ENCODE measurements at places on chromosomes 7 and 10.

GRCh38 chr7:29416276-29416937 is 147.2 kb upstream of the PRR15 start:
- DNase-seq: no peak

DNA sequence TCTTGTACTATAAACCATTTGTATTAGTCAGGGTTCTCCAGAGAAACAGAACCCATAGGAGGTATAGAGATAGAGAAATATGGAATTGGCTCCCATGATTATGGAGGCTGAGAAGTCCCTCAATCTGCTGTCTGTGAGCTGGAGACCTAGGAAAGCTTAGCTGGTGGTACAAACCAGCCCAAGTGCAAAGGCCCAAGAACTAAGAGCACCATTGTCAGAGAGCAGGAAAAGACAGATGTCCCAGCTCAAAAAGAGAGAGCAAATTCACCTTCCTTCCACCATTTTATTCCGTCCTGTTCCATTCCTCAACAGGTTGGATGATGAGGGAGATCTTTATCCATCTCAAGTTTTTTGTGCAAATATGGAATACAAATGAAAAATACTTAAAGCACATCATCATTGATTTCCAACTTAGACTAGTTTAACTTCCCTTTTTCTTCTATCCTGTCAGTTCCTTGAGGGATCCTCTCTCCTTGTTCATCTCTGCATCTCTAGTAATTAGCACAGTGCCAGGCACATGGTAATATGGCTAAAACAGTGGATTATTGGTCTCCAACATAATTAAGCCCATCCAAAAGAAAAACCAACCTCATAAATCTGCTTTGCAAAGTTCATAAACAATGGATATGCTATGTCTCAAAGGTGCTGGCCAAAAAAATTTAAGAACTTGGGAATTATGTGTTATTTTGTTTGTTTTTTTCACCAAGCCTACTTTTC is 83.1 kb upstream of the PIK3CG start:
- no peak for DNase-seq

DNA sequence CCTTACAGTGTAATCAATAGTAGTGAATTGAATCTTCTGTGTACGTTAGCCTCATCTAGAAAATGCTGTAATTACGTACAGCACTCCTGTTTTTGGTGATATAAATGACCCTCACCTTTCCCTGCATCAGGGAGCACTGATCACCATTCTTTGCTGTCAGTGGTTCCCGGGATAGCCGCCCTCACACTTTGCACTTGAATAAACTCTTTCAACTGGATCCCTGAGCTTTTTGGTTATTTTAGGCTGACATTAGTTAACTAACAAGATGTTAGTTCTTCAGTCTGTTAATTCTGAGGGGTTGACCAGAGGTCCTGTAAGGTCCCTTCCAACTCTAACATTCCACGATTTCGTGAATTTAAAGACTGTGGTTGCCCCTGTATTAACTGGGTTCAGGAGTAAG is 23.4 kb upstream of the ZC3HAV1 start:
- DNase-seq: no peak

DNA sequence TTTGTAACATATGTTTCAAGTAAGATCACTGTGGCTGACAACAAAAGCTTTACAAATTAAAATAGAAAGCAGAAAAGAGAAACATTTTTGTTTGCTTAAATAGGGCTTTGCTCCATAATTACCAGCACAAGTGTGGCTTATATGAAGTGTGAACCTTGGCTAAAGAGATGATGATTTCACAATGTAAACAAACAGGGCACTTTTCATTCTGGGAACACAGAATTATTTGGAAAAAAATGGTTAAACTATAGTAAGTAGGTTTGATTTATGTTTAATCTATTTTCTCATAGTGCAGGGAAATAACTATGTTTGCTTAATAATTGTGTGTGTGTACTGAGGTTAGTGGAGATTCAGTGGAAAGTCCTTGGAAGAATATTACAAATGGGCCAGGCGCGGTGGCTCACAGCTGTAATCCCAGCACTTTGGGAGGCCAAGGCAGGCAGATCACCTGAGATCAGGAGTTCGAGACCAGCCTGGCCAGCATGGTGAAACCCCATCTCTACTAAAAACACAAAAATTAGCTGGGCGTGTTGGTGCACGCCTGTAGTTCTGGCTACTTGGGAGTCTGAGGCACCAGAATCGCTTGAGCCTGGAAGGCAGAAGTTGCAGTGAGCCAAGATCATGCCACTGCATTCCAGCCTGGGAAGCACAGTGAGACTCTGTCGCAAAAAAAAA is 19.1 kb upstream of the OTUD1 start:
- DNase-seq: no peak

DNA sequence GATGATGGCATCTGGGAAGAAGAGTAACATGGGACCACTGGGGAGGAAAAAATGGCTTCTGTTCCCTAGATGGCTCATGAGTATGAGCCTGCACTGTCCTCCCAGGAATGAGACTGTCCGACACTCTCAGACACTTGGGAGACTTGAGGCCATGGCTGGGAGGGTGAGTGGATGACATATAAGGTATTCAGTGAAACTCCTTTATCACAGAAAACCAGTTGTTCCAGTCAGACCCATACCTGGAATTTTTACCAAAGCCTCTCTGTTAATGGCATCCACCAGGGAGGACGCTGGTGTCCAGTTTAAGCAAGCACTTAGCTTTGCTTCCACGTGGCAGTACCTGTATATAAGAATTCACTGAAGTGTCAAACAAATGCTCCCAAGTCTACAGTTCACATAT is 116.7 kb upstream of the C10orf90 start:
- DNase-seq: no peak

GRCh38 chr7:49855281-49855980 is 82.0 kb downstream of the VWC2 start:
- no peak for DNase-seq

- peak; percentile 26 for DNase-seq
These were observed 103.9 kb downstream of the LRRC4 start for GRCh38 chr7:127927348-127927696.

DNA sequence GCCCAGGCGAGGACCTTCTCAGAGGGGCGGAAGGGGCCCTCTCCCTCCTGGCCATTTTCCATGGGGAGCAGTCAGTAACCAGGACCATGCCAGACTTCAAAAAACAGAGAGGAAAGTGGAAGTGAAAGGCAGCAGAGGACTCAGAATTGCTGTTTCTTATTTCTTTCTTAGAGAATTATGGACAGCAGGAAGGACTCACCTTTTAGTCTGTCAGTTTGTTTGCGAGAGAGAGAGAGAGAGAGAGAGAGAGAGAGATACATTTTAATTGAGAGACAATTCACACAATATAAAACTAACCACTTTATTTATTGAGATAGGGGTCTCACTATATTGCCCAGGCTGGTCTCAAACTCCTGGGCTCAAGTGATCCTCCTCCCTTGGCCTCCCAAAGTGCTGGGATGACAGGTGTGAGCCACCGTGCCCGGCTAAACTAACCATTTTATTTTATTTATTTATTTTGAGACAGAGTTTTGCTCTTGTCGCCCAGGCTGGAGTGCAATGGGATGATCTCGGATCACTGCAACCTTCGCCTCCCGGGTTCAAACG is 24.5 kb downstream of the SCD start:
- DNase-seq: no peak

DNA sequence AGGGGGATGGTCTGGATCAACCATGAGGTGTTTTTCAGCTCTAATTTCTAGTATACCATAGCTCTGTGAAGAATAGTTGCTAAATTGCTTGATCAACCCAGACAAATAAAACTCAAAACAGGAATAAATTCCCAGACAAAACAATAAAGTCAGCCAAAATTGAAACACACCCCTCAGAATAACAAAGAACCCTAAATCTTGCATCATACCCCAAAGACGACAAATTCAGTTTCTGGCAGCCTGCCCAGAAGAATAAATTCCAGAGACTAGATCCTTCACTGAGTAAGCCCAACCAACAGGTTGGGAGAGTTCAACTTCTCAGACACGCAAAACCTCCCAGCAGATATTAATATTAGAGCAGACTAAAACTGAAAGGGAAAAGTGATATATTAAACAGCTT is 11.2 kb upstream of the SEM1 start:
- no peak for DNase-seq

DNA sequence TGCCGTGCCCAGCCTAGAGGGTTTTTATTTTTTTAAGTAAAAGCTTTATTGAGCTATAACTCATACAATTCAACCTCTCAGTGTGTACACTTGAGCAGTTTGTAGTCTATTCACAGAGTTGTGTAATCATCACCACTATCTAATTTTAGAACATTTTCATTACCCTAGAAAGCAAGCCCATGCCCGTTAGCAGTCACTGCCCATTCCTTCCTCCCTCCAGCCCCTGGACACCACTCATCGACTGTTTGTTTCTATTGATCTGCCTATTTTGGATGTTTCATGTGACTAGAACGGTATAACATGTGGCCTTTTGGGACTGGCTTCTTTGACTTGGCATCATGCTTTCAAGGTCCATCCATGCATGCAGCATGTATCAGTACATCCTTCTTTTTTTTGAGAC is 25.7 kb upstream of the SEC61A2 start:
- no peak for DNase-seq

DNA sequence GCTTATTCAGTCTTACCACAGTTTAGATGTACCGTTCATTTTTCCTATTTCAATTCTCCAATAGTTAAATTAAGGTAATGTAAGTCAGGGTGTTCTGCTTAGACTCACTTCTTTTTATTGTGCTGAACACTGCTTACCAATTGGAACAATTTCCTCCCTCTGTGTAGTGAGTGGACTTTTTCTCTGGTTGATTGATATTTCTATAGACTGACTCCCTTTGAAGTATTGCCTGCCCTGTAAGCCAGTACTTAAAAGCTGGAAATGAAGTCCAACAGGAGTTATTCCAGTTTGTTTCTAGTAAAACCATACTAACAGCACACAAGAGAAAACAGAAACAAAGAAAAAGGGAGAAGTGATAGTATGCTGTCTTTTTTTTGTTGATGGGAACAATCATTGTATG is 1674.9 kb downstream of the REEP3 start:
- DNase-seq: no peak

GRCh38 chr7:85512790-85513189 is 325.9 kb upstream of the SEMA3D start:
- DNase-seq: no peak

DNA sequence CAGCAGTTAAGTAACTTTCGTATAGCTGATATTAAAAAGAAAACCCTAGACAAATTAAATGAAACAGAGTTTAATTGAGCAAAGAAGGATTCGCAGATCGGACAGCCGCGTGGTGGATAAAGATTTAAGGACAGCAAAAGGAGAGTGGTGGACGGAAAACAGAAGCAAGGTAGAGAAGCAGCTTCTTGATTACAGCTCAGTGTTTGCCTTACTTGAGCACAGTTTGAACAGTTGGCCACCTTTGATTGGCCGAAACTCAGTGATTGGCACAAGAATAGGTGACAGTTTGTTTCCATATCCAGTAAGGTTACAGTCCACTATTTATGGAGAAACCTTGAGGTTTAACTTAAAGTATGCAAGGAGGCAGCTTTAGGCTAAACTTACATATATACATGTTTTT is 231.7 kb downstream of the GALNT17 start:
- DNase-seq: no peak

- no peak for DNase-seq
These were observed 157.1 kb downstream of the TCERG1L start for GRCh38 chr10:131154306-131155025.

- DNase-seq: no peak
These were observed 374.4 kb downstream of the PAXIP1 start for GRCh38 chr7:154628556-154628955.

DNA sequence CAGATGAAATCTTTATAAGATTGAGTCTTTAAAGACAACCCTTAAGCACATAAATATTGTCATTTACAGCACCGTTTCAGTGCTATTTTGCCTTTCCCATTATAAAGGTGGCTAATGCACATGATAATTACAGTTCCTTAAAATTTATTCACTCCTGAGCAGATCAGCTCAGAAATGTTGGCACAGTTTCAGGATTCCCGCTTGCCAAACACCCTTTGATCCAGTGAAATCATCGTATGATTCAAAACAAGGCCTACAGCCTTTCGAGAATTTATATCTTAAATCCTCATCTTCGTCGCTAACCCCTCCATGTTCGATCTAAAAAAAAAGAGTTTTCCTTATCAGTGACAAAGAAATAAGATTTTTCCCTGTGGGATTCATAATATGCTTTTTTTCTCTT is 14.1 kb upstream of the SOSTDC1 start:
- DNase-seq: no peak

DNA sequence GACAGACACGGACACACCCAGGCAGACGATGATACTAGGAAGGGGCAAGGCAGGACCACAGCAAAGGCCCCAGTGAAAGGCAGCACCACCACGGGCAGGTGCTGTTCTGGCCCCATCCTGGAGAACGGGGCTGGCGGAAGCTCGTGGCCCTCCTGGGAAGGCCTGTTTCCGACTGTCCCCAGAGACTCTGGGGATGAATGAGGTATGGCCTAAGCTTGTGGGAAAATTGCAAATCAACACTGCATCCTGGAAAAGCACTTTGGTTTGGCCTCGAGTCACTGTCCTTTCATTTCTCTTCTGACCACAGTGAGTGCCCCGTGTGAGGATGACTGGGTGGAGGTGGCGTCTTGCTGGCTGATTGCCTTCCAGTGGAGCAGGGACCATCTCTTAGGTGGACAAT is 81.6 kb upstream of the ANLN start:
- no peak for DNase-seq

DNA sequence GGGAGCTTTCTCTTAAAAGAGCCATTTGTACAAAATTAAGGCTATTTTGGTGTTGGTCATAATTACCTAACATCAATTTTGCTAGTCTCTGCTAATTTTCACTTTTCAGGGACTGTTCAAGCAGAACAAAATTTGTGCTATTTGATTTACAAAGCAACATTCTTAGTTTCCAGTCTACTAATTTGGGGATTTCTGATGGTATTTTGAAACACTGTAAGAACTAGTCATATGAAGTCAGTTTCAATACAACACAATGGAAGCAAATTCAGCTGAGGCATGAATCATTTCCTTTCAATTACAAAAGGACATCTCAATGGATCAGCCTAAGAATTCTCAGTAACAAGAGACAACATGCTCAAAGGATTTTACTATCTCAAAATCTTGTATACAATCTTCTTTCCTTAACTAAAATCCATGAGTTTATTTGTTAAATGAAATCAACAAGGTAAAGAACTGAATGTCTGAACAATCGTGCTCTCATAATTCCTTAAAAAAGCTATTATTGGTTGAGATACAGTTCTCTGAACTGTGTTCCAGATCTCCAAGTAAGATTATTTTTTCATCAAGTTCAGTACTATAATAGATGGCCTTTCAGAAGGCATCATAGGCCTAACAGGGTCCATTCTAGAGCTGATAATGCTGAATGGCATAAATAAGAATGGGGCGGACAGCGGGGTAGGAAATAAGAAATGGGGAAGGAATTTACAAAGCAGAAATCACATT is 144.6 kb downstream of the NRCAM start:
- DNase-seq: no peak

- DNase-seq: peak; percentile 94
These were observed 687 bp upstream of the KMT2E start for GRCh38 chr7:105013221-105013815.

Measured in uterus (tissue), 4 donors.